NCI-H526 treated with DMSO at 0.1 percent for 48 hours (cell line): ENCODE measurements at places on chromosomes 13 and 19.
A peak's percentile ranks its signal among the peaks of the same experiment; 100 is the strongest.

DNA sequence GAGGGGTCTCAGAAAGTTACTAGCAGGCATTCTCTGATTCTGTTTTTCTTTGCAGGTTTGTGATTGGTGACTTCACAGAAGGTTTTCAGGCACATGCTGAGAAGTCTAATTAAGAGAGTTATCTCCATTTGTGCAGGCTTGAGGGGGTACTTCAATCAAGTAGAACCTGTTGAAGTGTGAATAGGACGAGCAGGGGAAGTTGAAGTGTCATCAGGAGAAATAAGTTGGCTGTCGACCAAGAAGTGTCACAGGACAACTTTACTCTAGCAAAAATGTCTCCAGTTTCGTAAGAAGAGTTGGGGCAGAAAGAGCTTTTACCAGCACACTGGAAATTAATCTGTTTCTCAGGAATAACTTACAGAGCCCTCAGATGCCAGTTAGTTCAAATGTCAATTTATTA is 576.5 kb upstream of the SLITRK5 start:
- no peak for DNase-seq

GRCh38 chr13:68257111-68257842 is 1027.1 kb upstream of the PCDH9 start:
- no peak for DNase-seq

DNA sequence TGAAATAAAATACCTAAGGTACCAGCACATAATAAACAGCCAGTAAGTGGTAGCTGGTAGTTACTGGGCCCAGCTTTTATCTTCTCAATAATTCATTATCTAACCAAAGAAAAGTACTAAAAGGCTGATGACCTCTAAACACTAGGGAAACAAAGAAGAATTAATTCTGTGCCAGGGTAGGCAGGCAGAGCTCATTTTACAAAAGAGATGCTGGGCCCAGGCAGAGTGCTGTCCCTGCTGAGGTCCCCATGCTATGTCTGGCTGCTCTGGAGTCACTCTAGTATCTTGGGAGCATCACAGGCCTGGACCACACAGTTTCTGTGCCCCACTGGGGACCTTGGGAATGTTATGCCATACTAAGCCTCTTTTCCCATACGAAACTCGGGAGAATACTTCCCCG is 18.2 kb downstream of the ZNF507 start:
- DNase-seq = no peak

DNA sequence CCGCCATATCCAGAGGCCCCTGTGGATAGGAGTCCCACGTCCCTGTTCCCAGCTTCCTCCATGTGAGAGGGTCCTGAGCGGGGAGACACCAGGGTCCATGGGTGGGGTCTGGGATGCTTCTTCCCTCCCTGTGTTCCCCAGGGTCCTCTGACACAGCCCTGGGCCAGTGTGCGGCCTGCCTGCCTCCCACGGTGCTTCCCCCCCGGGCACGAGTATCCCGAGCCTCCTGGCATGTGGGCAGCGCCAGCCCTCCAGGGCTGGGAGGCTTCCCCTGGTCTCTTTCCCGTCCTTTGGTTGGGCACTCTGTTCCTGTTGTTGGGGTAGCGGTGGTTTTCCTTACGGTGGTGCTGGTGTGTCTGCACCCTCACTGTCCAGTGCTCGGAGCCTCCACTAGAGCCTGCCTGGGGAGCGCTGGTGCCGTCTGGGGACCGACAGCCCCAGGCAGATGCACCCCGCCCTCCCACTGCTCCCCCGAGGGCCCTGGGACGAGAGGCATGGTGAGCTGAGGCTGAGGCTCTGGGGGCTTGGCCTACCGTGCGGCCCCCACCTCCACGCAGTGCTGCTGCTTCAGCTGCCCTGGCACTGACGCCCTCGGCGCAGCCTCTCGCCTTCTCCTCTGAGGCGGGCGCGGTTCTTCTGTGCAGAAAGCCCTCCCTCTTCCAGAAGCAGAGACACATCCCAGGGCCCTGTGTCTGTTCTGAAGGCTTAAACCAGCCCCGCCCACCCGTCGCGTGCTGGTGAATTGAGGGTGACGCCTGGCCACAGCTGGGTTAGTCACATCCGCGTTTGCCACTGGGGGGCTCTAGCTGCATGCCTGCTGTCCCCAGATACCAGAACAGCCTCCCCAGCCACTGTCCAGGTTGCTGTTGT is 27.9 kb downstream of the PLEKHJ1 start:
- DNase-seq = no peak

- DNase-seq = no peak
These were observed 58.4 kb upstream of the C13orf46 start for GRCh38 chr13:114032126-114032799.

DNA sequence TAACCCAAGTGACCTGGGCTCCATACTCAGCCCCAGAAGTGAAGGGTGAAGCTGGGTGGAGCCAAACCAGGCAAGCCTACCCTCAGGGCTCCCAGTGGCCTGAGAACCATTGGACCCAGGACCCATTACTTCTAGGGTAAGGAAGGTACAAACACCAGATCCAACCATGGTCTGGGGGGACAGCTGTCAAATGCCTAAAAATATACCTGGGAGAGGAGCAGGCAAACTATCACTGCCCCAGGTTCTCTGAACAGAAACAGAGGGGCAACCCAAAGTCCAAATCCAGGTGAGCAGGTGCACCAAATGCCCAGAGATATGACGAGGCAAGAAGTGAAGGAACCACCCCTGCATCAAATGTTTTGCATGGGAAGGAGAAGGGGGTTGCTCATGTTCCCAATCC is 6.1 kb upstream of the CEACAM7 start:
- no peak for DNase-seq

DNA sequence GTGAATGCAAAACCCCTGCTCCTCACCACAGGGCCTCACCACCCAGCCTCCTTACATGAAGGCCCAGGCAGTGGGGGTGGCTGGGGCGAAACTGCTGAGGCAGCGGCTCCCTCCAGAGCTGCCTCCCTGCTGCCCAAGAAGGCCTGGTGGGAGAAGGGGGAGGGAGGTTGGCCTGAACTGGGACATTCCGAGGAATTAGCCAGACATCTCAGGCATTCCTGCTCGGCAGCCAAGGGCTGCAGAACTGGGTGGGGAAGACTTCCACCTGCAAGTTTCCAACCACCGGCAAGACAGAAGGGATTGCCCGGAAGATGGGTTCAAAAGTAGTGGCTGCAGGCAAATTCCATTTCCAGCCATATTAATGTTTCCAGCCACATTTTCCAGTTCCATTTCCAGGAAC is 2.3 kb upstream of the PSPN start:
- no peak for DNase-seq

DNA sequence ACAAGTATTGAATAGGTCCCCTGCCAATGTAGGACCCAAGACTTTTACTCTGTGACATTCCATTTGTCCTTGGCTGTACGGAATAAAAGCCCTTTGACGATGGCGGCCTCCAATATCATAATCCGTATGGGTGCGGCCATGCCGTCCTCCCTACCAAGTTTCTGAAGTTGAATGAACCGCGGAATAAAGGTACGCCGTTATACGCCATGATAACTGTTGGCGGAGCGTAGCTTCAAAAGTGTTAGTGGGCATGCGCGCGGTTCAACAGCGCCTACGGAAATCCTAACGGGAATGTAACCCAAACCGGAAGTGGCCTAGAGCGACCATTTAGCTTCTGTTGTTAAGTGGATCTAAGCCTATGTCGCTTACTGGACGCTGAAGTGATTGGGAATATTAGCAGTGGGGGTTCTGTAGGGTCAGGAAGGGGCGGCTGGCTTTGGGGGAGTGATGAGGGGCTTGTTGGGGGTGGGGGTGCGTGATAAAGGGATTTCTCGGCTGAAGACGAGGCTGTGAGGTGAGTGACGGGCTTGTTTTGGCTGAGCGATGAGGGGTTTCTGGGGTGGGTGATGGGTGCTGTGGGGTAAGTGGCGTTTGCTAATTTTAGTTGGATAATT is at the start of gene ZNF175:
Gene ZNF175, plus strand, starts transcription at position 322 of the 614 bp plus-strand sequence. CDS start 2,047 bp downstream, outside the sequence.
- peak; percentile 99 for DNase-seq

DNA sequence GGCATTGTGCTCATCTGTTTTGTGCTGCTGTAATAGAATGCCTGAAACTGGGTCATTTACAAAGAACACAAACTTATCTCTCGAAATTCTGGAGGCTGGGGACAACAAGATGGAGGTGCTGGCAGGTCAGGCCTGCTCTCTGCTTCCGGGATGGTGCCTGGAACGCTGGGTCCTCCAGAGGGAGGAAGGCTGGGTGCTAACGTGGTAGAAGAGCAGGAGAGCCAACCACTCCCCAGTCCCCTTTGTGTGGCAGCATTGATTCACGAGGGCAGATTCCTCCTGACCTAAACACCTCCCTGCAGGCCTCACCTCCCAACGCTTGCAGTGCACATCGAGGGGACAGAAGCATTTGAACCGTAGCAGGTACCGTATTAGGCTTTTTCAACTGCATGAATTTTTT is 34.1 kb upstream of the TFDP1 start:
- DNase-seq = no peak

DNA sequence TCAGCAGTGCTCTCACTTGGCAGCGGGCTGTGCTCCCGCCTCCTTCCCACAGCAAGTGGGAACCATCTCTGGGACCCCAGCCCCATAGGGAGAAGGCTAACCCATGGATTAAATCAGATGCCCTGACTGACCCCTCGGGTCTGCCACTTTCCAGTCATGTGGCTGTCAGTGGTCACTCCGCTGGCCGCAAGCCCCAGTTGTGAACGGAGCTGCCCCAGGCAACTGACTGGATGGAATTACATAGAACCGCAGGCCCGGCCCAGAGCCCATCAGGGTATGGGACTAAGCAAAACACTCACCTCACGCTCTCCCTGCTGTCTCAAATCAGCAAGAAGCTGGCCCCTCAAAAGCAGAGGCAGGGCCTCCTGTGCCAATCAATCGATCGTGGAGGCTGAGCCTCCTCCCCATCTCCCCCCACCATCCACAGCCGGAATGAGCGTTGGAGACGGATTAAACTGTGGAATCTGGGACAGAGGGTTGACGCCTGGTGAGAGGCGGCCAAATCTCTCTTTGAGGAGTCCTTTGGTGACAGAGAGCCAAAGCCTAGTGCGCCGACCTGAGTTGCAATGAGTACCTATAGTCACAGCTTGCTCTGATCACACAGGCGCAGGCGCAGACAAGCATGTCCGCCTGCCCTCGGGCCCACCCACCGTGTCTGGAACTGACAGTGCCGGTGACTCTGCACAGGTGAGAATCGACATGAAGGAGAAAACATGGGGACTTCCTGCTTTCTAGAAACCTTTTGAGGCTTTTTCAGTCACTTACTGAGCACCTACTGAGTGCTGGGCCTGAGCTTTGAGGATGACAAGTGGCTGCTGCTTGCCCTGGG is 38.7 kb downstream of the PBX4 start:
- no peak for DNase-seq

GRCh38 chr13:108154421-108154858 is 60.9 kb downstream of the LIG4 start:
- no peak for DNase-seq

DNA sequence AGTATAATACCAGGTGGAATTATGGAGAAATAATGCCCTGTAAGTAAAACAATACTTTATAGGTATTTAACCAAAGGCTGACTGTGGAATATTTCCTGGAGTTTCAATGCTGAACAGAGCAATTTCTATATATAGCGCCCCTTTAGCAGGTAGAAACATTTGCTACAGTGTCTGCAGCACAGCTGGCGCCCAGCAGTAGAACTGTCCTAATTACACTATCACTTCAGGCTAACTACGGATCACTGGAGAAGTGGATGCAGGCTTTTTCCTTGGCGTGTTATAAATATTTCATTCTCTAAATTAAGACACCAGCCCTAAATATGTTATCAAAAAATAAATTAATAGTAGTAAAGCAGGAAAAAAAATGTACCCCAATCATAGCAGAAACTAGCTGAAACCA is 3.1 kb downstream of the SHISA2 start:
- no peak for DNase-seq

GRCh38 chr19:19257137-19257536 is 16.0 kb downstream of the TM6SF2 start:
- no peak for DNase-seq

- DNase-seq = peak; percentile 13
These were observed 624 bp downstream of the CTXN1 start for GRCh38 chr19:7925171-7925851.

DNA sequence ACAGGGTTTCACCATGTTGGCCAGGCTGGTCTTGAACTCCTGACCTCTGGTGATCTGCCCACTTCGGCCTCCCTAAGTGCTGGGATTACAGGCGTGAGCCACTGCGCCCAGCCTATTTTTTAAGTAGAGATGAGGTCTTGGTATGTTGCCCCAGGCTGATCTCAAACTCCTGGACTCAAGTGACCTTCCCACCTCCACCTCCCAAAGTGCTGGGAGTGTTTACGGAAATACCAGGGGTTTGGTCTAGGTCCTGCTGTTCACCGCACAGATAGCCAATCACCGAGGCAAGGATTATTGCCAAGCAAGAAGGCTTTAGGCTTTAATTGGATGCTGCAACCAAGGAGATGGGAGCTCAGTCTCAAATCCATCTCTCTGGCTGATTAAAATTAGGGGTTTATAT is 11.6 kb downstream of the CLEC4G start:
- DNase-seq = no peak

DNA sequence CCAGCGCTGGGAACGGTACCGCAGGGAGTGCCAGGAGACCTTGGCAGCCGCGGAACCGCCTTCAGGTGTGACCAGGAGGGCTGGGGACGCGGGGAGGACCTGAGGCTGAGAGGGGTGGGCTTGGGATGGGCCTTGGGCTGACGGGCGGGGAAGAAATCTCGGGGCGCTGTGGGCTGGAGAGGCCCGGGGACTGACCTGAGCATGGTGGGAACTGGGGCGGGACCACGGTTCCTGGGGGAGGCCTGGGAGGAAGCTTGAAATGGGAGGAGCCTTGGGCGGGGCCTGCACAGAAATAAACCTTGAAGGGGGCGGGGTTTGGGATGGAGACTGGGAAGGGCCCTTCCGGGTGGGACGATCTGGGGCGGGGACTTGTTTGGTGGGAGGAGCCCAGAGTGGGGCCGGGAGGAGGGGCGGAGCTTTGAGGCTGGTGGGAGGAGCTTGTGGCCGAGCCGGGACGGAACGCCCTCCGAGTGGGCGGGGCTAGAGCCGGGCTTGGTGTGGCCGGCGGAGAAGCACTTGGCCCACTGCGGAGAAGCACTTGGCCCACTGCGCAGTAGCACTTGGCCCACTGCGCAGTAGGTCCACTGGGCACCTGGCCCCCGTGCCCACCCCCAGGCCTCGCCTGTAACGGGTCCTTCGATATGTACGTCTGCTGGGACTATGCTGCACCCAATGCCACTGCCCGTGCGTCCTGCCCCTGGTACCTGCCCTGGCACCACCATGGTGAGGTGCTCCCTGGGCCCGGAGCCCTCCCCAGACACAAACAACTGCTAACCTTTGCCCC is 2.8 kb downstream of the GIPR start:
- peak; percentile 37 for DNase-seq
